Activated CD4-positive, alpha-beta memory T cell treated with anti-CD3 and anti-CD28 coated beads for 36 hours (primary cell): ENCODE measurements at places on chromosomes 3 and 15.

GRCh38 chr15:89114990-89115389 is 26.7 kb downstream of the ABHD2 start:
- DNase-seq: no peak

DNA sequence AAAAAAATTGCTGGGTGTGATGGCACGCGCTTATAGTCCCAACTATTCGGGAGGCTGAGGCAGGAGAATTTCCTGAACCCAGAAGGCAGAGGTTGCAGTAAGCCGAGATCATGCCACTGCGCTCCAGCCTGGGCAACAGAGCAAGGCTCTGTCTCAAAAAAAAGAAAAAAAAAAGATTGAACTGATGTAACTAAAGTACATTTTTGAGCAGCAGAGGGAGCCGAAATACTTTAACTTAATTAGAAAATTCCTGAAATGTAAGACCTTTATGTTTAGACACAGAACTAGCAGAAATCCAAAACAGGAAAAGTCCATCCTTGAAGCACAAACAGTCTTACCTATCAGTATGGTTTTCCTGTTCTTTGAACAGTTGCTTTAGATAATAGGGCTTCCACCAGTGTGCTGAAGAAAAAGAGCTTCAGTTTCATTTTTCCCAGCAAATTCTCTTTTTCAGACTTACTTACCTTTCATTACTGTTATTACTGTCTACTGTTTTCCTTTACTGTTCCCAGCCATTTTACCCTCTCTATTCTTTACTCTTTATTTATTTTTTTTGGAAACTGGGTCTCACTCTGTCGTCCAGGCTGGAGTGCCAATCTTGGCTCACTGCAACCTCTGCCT is 33.4 kb upstream of the ZNF609 start:
- DNase-seq: no peak

DNA sequence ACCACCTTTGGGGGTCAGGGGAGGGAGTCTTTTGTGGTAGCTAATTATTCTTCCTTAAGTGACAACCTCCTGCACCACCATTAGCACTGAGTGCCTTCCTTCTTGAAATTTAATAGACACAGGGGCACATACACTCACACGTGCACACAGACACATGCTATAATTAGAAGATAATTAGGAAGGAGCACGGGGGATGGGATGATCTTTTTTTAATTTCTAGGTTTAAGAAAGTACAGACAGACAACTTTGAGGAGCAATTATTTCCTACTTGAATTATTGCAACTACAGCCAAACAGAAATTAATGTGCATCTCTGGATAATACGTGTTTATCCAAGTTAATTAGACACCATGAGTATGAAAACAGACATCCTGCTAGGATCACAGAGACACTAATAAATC is 44.8 kb upstream of the GUCA1C start:
- no peak for DNase-seq

DNA sequence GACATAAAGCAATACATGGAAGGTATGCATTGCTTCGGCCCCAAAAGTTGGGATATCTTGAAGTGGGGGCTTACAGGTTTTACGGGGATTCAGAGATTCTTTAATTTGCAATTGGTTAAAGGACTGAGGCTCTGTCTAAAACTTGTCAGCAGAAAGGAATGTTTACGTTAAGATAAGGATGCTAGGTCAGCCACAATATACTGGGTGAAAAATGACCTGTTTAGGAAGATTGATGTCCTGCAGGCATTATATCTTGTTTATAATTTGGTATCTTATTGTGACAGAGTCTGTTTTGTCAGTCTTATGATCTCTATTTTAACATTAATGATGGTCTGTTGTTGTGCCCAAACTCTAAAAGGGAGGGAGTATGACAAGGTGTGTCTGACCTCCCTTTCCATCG is 15.3 kb upstream of the CCNDBP1 start:
- no peak for DNase-seq

GRCh38 chr3:138072796-138073195 is 42.6 kb downstream of the DZIP1L start:
- DNase-seq: no peak

GRCh38 chr15:74869372-74869725 is 3.8 kb downstream of the SCAMP2 start:
- DNase-seq: no peak

DNA sequence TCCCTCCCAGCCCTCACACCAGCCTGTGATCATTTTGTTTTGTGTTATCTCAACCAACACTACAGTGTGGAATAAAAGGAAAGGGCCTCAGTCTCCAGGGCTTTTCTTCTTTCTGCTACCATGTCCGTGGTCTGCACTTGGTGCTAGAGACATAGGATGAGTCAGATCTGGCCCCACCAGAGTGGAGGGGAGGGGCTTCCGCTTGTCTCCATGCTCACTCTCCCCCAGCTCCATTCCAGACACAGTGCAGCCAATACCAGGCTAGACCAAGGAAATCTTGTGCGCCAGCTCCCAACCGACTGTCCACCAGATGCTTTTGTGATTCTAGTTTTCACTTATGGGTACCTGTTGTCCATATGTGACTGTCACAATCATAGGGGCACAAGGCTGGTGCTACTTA is 51.9 kb upstream of the TMEM115 start:
- no peak for DNase-seq

DNA sequence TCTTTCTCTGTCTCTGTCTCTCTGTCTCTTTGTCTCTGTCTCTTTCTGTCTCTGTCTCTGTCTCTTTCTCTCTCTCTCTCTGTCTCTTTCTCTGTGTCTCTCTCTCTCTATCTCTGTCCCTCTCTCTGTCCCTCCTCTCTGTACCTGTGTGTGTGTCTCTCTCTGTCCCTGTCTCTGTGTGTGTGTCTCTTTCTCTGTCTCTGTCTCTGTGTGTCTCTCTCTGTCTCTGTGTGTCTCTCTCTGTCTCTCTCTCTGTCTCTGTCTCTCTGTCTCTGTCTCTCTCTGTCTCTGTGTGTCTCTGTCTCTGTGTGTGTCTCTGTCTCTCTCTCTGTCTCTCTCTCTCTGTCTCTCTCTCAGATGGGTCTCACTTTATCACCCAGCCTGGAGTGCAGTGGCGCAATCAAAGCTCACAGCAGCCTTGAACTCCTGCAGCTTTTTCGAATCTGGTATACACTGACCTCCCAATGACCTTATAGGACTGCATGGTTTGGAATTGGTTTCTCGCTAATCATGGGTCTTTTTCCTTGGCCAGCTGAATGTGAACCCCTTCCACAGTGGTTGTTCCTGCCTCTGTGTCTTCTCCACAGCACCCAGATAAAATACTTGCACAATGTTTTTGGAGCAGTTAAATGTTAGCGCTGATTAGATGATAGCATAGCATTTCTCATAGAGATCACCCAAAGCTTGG is 102.6 kb upstream of the KLHL25 start:
- no peak for DNase-seq

DNA sequence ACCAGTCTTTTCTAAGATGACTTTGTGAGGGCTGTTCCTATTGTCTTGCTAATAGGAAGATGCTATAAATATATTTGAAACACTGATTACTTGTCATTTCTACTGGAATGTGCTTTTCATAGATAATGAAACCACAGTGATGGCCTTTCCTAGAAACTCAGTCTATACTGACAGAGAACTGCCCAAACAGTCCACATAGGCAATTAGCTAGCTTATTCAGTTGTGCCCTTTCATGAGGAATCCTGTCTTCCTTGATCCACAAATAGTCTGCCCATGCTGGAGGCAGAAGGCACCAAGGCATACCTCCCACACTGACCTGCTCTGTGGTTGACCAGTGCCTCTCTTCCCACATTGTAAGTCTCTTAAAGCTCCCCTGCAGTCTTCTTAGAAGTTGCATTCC is 135.9 kb downstream of the CMSS1 start:
- no peak for DNase-seq

- DNase-seq: no peak
Measured at GRCh38 chr3:149462581-149463011, 11.9 kb upstream of the TM4SF4 start.

GRCh38 chr3:20056725-20057611 is 16.7 kb downstream of the KAT2B start:
- peak; percentile 64 for DNase-seq

- DNase-seq: no peak
Measured at GRCh38 chr3:159925248-159925647, 63.4 kb upstream of the IL12A start.

DNA sequence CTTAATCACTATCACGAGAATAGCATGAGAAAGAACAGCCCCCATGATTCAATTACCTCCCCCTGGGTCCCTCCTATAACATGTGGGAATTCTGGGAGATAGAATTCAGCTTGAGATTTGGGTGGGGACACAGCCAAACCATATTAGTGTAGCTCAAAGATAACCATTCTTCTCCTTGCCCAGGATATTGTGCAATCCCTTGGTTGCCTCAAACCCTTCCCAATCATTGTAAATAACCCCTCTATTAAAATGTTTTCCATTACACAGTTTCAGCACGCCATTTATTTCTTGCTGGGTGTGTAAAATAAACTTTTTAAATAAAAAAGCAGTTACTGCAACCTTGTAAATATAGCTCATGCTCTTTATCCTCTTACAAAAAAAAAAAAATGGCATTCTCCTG is 47.7 kb downstream of the ZNF385D start:
- no peak for DNase-seq

DNA sequence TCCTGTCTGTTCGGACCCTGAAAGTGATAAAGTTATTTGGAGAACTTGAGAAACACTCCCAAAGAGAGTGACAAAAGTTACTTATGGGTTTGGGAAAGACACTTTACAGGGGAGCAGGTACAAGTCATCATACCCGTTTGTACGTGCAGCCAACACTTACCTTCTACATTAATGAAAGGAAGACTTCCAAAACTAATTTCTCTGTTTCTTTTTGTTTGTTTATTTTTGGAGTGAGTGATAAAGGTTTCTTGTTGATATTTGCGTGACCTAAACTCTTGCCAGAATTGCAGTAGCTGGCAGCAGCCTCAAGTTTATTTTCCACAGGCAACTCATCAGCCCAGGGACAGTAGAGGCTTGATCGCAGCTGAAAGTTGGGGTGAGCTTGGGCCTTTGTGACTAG is 8.4 kb downstream of the ABHD2 start:
- no peak for DNase-seq

GRCh38 chr15:76312540-76313174 is 1.4 kb upstream of the ETFA start:
- DNase-seq: no peak

DNA sequence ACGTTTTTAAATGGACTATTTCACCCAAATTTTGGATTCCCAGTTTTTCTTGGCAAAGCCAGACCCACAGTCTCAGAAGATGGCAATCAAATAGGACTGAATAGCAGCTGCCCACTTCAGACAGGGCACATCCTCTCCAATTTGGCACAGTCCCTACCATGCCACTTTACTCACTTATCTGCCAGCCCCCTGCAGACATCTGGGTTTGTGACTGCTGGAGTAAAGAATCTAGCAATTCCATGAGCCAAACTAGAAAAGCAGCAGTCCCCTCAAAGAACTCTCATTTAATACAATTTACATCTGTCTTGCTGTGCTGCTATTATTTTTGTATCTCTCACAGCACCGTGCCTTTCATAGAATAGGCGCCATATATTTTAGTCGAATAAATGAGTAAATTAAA is 16.0 kb upstream of the LRRN1 start:
- DNase-seq: no peak

GRCh38 chr3:71881041-71881440 is 96.1 kb upstream of the PROK2 start:
- no peak for DNase-seq
